Caki2 (cell line): ENCODE measurements at places on chromosomes 11 and 22. TPM values are rescaled to one million over a fixed set of nuclear protein-coding genes. Genes with fewer than 3 reads are reported as not detected.

SERHL2 gene
- total RNA-seq, result 2.9 TPM in 1 of 2 replicates, not detected in the other

GPHA2 gene
- total RNA-seq, result not detected in 2 replicates

HRAS gene
- 43.8 and 120 TPM in 2 replicates for total RNA-seq

MMP7 gene
- 1,017 and 1,188 TPM in 2 replicates for total RNA-seq

MRPL11 gene
- total RNA-seq, result 113 and 202 TPM in 2 replicates

VSIG10L2 gene
- not detected in 2 replicates for total RNA-seq
